Activated T-cell treated with anti-CD3 and anti-CD28 coated beads, Interleukin-2, amount 50 U/mL, for 72 hours (primary cell): ENCODE measurements at places on chromosomes 3 and 15. TPM values are rescaled to one million over a fixed set of nuclear protein-coding genes. Genes with fewer than 3 reads are reported as not detected.

CLDN18 gene
- total RNA-seq, result not detected

- H3K27ac ChIP-seq, result no peak overlapping the region
- no peak overlapping the region for H3K4me3 ChIP-seq
- H3K4me1 ChIP-seq, result peaks cover 8% of the 10 kb centered on the region
Measured at GRCh38 chr15:77607894-77608261, 24.8 kb downstream of the LINGO1 start.

- no peak overlapping the region for H3K4me3 ChIP-seq
- peaks cover 30% of the 10 kb centered on the region for H3K4me1 ChIP-seq
- no peaks in the 10 kb centered on the region for H3K27me3 ChIP-seq
- H3K27ac ChIP-seq, result no peak overlapping the region
- no peak for DNase-seq
Measured at GRCh38 chr15:25742041-25742730, 120.9 kb downstream of the ATP10A start.

DNA sequence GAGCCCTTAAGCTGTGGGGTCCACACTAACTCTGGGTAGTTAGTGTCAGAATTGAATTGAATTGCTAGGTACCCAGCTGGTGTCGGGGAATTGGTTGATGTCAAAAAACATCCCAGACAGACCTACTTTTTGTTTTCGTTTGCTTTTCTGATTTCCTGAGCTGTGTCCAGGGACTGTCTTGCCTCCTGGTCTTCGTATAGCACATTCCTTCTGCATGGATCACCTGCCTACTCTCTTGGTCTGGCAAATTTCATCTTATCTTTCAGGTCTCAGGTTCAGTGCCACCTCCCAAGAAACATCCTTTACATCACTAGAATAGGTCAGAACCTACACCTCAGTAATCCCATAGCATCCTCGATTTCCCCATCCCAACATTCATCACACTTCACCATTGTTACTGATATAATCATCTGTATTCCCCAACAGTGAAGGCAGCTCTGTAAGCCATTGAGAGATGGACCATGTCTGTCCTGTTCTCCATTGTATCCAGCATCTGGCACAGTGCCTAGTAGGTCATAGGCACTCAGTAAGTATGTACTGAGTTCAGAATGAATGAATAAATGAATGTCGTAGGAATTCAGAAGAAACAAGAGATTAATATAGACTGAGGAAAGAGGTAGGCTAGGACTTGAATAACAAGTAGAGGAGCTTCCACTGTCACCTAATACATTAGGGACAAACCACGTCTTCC is 81.2 kb downstream of the ANP32A start:
- no peaks in the 10 kb centered on the region for H3K36me3 ChIP-seq
- H3K27me3 ChIP-seq, result no peaks in the 10 kb centered on the region
- H3K4me1 ChIP-seq, result no peaks in the 10 kb centered on the region
- H3K27ac ChIP-seq, result no peak overlapping the region

DNA sequence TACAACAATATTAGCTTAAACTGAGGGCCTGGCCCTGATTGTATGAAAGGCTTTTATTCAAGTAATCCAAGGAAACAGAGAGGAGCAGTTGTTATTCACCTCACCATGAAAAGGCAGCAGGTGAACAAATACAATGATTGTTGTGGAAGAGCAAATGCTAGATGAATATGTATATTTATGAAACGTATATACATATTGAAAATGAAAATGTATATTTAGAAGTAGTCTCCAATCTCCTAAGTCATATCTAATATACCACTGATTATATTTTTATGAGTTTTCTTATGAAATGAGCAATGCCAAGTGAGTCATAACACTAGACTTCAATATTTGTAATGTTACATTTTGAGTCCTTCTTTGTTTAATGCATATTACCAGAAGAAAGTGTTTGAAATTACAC is 116.2 kb upstream of the KCNMB2 start:
- no peak overlapping the region for H3K4me3 ChIP-seq
- H3K4me1 ChIP-seq, result no peaks in the 10 kb centered on the region
- no peak overlapping the region for H3K27ac ChIP-seq
- H3K36me3 ChIP-seq, result no peaks in the 10 kb centered on the region
- peaks cover 18% of the 10 kb centered on the region for H3K27me3 ChIP-seq

GRCh38 chr3:177789500-177789899 is 592.2 kb upstream of the TBL1XR1 start:
- H3K27me3 ChIP-seq, result no peaks in the 10 kb centered on the region
- no peak for DNase-seq
- peaks cover 3% of the 10 kb centered on the region for H3K36me3 ChIP-seq
- H3K4me3 ChIP-seq, result no peak overlapping the region

GRCh38 chr15:23734862-23735261 is 47.8 kb upstream of the NDN start:
- H3K27me3 ChIP-seq, result no peaks in the 10 kb centered on the region
- H3K27ac ChIP-seq, result no peak overlapping the region
- H3K4me3 ChIP-seq, result no peak overlapping the region
- DNase-seq, result no peak
- H3K4me1 ChIP-seq, result no peaks in the 10 kb centered on the region
- no peaks in the 10 kb centered on the region for H3K36me3 ChIP-seq
